ENCODE measurements at places on chromosomes 3 and 15.
A peak's percentile ranks its signal among the peaks of the same experiment; 100 is the strongest.

DNA sequence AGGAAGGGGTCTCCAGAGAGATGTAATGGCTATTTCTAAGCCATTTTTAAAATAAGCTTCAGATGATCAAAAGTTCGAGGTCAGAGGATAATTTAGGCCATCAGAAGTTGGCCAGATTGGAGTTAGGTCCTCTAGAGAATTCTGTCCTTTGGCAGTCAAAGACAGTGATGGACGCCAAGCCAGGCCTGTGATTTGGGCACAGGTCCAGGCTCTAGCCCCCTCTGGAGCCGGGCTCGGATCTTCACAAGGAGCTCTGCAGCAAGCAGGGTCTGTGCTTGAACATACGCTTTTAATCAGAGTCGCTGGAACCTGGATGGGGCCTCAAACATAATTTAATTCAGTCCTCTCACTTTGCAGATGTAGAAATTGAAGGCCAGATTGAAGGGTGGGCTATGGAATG, 151.4 kb upstream of the BCL6 start:
- no peak for DNase-seq

DNA sequence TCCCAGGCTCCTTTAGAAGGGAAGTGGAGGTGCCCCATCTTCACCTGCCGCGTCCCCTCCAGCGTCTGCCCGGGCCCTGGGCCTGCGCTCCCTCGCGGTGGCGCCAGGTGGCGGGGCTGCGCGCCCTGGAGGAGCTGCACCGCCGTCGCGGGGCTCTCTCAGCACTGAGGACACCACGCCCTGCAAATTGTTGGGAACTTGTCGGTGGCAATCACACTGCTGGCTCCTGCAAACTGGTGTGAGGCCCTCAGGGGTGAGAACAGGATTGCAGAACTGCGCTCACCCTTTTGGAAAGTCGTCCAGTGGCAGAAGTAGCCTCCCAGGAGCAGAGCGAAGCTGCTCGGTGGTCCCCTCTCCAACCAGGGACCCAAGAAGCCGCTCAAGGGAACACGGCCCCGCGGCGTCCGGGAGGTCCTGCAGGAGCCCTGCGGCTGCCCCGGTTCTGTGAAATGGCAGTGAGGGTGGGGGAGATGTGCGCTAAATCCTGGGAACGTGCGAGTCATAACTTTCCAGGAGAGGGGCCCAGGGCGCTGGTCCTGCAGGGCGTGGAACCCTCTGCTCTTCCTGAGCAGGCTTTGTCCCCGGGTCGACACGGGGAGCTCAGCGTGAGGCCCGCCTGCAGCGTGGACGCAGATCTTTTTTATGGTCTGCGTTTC, 995 bp upstream of the LRRK1 start:
- peak; percentile 82 for DNase-seq

- DNase-seq = no peak
Observed at GRCh38 chr3:185880600-185880999, 55.8 kb upstream of the IGF2BP2 start.

DNA sequence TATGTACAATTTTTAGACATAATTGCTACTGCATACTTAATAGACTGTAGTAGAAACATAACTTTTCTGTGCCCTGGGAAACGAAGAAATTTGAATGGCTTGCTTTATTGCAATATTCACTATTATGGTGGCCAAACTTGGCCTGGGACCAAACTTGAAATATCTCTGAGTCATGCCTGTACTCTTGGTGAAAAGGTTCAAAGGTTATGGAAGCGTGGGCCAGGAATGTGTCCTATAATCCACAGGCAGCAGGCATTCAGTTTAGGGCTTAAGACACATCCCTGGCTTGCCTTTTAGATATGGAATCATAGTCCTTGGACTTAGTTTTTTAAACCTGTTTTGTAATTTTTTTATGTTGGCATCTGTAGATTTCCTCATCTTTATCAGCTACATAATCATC, 124.3 kb downstream of the LRIG1 start:
- DNase-seq = no peak

DNA sequence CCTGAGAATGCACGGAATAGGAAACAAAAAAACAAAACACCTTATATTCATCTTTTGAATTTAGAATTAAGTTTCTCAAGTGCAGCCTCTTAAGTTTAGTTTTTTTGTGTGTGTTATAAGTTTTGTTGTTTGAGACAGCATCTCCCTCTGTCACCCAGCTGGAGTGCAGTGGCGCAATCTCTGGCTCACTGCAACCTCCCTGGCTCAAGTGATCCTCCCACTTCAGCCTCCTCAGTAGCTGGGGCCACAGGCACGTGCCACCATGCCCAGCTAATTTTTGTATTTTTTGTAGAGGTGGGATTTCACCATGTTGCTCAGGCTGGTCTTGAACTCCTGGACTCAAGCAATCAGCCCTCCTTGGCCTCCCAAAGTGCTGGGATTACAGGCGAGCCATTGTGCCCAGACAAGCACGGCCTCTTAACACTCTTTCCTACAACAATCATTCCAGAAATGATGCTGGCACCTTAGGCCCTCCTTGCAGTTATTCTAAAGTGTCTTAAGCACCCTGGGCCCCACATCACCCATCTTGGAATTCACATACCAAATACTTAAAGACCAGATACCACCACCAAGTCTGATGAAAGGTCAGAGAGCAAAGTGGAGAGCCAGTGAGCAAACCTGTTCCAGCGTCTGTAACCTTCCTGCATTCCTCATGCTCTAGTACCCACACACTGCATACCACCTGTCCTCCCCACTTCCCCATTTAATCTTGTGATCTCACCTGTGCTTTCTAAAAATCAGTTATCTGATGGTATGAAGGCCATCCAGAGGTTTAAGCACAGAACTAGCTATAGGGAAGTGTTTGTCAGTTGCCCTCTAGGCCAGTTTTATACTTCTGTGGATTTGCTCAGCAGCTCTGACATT, 6.9 kb upstream of the SPG11 start:
- no peak for DNase-seq

DNA sequence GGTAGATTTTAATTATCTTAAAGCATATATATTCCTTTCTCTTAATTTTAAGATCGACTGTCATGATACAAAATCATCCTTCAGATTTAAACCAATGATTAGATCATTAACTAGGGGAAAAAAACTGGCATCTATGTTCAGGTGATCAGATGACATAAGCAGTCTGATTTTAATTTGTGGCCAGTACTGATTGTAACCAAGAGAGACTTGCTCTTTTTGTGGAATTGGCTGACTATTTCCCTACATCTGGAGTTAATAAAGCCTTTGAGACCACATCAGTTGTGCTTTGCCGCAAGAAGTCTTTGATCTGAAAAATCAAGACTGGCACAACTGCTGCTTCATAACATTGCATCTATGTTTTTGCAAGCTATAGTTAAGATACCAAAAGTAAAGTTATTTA, 148.4 kb upstream of the CGNL1 start:
- DNase-seq = no peak

DNA sequence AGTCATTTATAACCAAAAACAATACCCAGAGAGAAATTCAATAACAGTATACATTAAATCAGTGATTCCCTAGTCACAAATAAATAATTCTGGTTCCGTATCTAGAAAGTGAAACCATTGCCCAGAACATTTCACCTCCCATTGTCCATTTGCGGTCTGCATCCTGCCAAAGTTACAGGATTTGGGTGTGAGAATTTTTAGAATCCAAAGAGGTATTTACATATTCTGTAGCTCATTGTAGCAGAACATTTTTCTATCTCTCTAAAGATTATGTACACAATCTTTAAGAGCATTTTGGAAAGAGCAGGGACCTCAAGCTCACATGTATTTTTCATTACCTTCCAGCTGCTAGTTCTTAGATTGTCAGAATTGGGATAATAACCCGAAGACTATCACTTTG, 261.6 kb downstream of the CHL1 start:
- no peak for DNase-seq

DNA sequence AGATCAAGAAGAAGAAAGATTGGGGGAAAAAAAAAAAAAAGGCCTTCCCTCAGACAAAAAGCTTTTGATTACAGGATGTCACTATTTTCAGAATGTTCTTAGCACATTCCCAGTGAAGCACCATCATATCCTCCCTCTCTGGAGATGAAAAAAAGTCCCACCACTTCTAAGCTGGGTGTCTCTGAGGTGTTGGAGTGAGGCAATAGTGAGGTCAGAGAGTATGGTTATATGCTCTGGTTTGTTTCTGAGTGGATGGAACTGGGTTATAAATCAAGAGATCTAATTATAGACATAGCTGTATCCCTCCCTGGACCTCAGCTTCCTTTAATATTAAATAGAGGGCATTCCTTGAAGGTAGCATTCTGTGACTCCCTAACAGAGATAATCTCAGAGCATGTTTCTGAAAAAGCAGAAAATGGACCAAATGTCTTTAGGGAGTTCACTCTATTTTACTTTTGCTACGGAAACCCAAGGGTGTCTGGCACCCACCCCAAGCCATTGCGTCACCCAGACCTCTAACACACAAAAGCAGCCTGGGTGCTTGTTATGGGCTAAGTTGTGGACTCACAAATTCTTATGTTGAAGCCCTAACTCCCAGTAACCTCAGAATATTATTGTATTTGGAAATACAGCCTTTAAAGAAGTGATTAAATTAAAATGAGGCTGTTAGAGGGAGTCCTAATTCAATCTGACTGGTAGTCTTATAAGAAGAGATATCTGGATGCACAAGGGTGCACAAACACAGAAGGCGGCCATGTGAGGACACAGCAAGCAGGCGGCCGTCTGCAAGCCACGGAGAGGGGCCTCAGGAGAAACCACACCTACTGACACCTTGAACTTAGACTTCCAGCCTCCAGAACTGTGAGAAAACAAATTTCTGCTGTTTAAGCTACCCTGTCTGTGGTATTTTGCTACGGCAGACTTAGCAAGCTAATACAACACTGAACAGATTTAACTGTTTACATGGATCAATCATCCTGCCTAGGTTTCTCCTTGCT, 81.5 kb downstream of the MB21D2 start:
- DNase-seq = peak; percentile 36

DNA sequence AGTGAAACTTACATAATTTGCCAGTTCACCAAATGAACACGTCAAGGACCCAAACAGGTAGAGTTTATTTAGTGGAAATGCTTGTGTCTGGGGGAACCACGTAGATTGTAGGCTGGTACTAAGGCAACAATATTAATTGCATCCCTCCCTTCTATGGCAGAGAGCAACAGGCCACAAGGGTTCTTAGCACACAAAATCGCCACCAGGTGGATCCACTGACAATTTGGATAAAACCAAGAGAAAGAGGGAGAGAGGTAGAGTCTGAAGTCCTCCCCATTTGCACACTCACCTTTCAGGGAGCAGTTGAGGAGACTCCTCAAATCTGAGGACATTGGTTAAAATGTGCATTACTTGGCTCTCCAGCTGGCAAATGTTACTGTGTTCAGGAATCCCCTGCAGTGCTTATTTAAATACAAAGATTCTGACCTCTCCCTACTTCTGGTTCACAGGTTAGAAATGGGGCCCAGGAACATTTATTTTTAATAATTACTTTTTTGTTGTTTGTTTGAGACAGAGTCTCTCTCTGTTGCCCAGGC, 181.0 kb upstream of the FEZF2 start:
- no peak for DNase-seq

DNA sequence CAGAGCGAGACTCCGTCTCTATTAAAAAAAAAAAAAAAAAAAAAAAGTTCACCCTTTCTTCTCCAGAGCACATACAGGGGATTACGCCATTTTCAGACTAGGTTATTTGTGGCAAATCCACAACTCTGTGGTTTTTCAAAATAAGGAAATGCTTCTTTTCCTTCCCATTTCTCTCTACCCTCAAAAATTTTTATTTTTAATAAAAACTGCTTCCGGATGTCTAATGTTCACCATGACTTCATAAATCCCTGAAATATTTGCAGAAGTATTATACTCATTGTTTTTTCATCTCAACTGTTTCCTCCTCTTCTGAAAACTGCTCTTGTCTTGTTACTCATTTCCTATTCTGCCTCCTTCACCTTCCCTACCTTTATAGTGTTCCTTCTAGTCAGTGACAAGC, 45.0 kb upstream of the SLC12A8 start:
- DNase-seq = no peak

GRCh38 chr3:49570028-49570654, 15.9 kb downstream of the BSN start:
- no peak for DNase-seq

GRCh38 chr3:172908771-172909270, 158.3 kb downstream of the ECT2 start:
- no peak for DNase-seq

DNA sequence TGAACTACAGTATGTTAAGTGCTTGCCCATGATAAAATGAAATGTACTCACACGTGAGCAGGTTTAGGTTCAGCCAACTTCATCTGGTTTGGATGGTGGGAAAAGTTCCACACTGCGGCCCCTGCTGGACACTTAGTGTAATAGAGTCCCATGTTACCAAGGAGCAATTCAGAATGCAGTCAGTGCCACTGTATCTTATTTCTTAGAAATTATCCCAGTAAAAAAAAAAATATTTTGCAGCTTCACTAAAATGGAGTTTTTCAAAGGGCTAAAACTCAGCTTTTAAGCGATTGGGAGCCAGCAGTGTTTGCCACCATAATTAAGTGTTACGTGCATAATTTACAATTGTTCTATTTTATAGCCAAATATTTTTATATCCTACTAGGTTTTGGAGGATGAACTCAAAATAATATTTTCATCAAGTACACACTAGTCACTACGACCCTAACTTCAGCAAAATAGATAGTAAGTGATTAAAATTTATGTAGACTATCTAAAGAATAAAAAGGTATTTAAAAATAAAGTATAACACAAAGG, 371.7 kb upstream of the GBE1 start:
- DNase-seq = peak; percentile 70

DNA sequence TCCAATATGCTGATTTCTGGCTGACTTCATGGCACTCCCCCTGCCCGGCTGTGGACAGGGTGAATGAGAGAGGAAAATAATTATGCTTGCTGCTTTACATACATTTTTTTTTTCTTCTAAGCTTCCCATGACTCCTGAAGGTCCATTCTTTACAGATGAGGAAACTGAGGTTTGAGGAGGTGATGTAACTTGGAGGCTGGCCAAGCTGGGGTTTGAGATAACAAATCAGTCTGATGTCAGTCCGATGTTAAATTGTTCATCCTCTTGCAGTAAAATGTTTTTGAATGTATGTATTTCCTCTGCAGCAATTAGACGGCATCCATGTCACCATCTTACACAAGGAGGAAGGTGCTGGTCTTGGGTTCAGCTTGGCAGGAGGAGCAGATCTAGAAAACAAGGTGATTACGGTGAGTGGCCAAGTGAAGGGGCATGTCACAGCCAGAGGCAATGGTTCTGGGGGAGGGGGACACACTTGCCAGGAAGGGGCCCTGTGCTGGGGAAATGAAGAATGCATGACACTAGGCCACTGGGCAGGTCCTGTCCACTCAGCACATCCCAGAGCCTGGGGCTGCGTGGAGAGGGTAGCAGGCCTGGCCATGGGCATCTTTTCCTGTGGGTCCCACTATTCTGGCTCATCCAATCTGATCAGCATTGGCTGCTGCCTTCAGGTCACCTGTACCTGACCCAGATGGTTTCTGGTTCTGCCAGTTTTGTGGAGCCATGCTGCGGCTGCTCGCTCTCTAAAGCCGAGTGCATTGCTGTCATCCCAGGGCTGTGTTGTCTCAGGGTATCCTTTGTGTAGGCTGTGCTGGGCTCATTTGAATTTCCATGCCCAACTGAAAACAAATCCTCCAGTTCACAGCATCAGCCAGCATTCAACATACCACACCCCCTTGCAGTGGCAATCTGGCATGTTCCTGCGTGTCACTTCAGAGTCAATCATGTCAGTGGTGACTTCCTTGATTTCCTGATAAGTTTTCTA, 20.4 kb downstream of the STARD5 start:
- no peak for DNase-seq

- peak; percentile 83 for DNase-seq
Observed at GRCh38 chr3:49703443-49703927, 14.1 kb downstream of the RNF123 start.

- DNase-seq = peak; percentile 27
Observed at GRCh38 chr15:75232252-75232813, 25.8 kb upstream of the GOLGA6C start.

GRCh38 chr3:69144631-69145245, 22.3 kb upstream of the LMOD3 start:
- DNase-seq = no peak
